Fibroblast of villous mesenchyme (primary cell): ENCODE measurements at places on chromosomes 4 and X.

- no peak for DNase-seq
Measured at GRCh38 chr4:140777386-140777785, 21.2 kb upstream of the TBC1D9 start.

- peak; percentile 91 for DNase-seq
Measured at GRCh38 chr4:82865592-82865991, 25.4 kb downstream of the SEC31A start.

DNA sequence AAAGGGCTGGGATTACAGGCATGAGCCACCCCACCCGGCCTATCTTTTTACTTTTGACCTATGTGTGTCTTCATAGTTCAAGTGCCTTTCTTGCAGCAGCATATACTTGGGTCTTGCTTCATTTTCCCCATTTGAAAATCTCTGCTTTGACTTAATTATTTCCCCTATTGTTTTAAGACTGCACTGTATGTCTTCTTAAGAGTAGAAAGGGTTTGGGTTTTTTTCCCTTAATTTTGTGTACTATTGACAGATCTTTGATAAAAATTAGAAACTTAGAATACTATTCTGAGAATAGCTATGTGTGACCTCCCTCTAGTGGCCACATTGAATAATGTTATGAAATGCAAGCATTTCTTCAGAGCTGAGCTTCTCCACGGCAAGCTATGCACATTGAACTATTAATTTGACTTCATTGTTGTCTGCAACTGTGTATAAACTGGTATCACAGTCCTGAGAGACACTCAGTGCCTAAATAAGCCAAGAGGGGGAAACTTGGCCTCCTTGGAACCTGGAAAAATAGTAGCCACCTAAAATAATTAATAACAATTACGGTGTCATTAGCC is 8.7 kb upstream of the SLC25A4 start:
- peak; percentile 63 for DNase-seq

DNA sequence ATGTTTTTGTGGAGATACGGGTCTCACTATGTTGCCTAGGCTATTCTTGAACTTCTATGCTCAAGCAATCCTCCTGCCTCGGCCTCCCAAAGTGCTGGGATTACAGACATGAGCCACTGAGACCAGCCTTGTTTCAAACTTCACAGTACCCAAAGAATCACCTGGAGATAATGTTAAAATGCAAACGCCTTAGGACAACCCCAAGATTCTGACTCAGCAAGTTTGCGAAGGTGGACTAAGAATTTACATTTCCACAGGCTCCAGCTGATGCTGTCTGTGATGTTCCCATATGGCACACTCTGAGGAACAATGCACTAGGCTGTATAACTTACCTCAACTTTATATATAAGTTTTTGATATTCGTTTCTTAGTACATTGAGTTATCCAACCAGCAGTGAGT is 984 bp upstream of the STATH start:
- no peak for DNase-seq

GRCh38 chrX:105882581-105883275 is 60.4 kb downstream of the NRK start:
- peak; percentile 10 for DNase-seq

DNA sequence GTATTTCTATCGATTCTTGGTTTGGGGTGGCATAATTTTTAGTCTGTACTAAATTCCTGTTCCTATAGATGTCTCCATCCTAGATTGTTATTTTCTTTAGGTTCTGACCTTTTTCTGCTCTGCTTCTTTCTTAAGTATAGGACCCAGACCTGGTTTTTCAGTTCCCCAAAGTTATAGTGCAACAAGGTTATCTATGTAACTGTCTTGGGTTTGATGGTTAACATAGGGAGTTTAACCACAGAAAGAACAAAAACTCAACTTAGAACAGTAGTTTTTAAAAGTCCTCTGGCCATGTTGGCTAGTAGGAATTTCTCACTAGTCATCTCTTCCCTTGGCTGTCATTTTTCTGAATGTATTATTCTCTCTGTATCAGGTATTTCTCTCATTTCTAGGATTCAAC is 38.8 kb upstream of the MAD2L1 start:
- no peak for DNase-seq

DNA sequence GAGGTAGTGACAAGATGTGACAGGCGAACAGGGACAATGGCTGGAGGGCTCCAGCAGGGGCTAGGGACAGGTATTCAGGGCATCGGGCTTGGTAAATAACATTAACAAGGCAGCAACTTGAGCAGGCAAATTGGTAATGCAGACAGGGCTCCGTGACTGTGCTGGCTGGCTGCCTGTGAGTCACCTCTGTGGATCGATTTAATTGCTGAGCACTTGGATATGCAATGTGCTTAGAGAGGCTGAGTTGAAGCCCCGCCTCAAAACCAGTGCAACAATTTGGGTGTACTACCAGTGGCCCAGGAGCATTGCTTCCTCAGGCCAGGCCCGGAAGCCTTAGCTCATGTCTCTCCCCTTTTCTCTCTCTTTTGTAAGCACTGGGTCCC is 19.5 kb downstream of the CNGA2 start:
- DNase-seq, result peak; percentile 19

- no peak for DNase-seq
Measured at GRCh38 chr4:110164856-110165255, 33.6 kb downstream of the ELOVL6 start.

DNA sequence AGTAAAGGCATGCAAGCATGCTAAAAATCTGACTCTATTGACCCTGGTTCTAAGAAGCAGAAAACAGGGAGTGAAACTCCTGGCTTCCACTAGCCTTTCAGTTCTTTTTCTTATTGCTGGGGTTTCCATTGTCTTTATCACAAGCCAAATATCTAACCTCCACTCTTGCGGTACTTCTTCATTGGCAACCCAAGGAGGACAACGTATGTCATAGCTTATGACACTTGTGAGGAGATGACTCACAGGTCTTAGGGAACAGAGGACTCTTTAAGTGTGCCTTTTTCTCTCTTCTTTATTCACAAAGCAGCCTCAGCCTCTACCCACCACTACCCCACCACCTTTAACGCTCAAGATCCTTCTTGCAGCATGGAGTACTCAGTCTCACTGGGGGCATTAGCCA is 124.2 kb downstream of the GUCY2F start:
- DNase-seq, result no peak

- DNase-seq, result no peak
Measured at GRCh38 chr4:100848841-100849240, 331.0 kb upstream of the EMCN start.

- DNase-seq, result no peak
Measured at GRCh38 chr4:8727131-8727530, 134.6 kb downstream of the CPZ start.

DNA sequence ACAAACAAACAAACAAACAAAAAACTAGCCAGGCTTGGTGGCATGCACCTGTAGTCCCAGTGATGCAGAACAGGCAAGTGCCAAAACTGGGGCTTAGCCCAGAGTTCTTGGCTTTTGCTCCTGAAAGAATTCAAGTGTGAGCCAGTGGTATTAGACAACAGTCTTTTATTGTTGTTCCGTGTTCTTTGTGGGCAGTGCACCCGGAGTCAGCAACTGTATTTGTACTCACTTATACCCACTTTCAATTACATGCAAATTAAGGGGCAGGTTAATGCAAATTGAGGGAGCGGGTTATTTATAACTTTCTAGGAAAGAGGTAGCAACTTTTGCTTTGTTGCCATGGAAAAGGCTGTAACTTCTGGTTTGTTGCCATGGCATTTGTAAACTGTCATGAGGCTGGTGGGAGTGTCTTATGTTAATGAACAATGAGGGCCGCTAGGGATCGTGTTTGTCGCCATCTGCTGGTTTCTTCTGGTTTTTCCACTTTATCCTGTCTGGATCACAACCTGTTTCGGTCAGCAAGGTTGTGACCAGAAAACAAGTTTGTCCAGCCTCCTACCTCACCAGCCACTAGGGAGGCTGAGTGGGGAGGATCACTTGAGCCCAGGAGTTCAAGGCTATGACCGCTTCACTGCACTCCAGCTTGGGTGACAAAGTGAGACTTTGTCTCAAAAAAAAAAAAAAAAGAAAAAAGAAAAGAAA is 88.8 kb upstream of the ESX1 start:
- peak; percentile 87 for DNase-seq
